ENCODE measurements at places on chromosomes 2 and 18.

DNA sequence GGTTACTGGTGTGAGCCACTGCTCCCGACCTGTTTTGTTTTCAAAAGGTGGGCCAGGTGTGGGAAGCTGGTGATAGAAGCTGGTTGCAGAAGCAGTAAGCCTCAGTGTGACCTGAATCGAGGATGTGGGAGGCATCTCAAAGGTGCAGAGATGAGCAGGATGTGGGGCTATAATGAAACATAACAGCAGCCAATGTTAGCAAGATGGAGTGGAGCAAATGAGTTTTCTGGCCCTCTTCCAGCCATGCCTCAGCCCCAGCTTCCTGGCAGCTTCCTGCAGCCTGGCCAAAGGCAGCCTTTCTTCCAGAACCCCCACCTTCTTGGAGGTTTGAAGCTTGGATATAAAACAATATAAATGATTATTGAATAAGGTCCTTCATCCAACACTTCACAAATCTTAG lies 184.8 kb downstream of the NCK2 start:
- no peak for DNase-seq

DNA sequence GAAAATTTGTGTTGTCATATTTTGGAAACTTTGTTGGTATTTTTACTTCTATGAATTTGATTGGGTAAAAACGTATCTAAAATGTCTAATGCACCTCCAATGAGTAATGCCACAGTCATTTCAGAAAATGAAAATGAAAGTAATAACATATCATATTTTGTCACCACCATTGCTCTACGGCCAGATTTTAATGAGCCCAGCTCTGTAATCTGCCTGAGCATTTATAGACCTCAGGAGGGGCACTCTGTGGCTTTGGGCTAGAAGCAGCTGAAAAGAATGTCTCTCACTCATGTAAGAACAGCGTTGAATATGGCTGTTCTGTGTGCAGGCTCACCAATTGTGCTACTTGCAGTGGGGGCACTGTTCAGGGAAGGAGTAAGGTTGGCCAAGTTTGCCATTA lies 32.7 kb upstream of the ABCA12 start:
- DNase-seq = no peak

DNA sequence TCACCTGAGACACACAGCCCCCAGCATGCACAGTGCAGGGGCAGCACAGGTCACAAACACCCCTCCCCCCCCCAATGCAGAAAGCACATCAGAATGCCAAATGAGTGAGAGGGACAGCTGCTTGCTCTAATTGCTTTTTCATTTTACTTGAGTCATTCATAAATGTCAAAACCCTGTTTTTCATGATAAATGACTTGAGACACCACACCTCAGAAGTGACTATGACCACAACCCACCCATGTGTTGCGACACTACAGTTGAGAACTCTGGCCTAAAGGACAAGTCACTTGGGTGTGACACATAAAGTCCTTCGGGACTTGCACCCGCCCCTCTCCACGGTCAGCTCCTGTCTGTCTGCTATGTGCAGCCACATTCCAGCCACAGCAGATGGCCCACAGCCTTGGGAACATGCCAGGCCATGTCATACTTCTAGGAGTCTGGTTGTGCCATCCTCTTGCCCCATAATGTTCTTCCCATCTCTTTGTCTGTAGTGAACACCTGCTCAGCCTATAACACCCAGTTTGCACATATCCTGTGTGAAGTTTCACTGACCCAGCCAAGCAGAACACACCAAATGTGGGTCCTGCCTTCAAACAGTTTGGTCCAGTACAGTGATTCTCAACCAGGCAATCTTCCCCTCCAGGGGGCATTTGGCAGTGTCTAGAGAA lies 30.2 kb upstream of the RIOK3 start:
- DNase-seq = no peak

GRCh38 chr18:1147730-1148129 lies 243.1 kb downstream of the ADCYAP1 start:
- DNase-seq = no peak

GRCh38 chr2:71605781-71606241 lies 152.4 kb downstream of the DYSF start:
- no peak for DNase-seq

Data from NCI-H1092 (cell line).